C1 segment of cervical spinal cord (tissue), 14 donors: ENCODE measurements at places on chromosomes 16 and 17.

GRCh38 chr17:81722184-81723120, 10.4 kb downstream of the SLC25A10 start:
- DNase-seq, result no peak

DNA sequence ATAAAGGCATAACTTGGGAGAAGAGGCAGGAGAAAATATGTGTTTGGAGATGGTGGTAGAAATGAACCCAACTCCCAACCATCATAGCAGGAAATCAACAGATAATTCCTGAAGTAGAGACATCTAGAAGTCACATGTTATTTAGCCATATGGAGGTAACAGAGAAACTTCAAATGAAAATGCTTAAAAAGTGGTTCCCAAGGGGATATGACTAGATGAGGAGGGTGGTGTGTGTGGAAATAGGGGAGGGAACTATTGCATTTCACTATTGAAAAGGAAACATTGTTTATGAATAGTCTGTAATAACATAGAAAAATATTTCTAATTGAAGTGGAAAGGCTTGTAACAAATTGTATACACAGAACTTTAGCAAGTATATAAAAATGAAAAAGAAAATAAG, 412.0 kb downstream of the SHISA9 start:
- no peak for DNase-seq

DNA sequence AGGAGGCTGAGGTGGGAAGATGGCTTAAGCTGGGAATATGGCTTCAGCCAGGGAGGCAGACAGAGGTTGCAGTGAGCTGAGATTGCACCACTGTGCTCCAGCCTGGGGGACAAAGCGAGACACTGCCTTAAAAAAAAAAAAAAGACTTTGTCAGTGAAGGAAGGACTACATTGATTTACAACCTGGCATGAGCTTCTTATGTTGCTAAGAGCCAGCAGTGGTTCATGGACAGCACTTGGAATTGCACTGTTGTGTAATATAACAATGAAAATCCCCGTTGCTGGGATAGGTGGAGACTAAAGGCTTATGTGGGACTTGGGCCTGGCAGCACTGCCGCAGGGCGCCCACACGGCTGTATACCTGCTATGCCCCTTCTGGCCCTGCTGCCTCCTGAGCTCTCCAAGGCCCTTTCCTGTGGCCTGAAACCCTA, 14.1 kb upstream of the SLC16A5 start:
- DNase-seq, result no peak

- no peak for DNase-seq
Measured at GRCh38 chr17:42835732-42836131, 2.5 kb downstream of the PSME3 start.

DNA sequence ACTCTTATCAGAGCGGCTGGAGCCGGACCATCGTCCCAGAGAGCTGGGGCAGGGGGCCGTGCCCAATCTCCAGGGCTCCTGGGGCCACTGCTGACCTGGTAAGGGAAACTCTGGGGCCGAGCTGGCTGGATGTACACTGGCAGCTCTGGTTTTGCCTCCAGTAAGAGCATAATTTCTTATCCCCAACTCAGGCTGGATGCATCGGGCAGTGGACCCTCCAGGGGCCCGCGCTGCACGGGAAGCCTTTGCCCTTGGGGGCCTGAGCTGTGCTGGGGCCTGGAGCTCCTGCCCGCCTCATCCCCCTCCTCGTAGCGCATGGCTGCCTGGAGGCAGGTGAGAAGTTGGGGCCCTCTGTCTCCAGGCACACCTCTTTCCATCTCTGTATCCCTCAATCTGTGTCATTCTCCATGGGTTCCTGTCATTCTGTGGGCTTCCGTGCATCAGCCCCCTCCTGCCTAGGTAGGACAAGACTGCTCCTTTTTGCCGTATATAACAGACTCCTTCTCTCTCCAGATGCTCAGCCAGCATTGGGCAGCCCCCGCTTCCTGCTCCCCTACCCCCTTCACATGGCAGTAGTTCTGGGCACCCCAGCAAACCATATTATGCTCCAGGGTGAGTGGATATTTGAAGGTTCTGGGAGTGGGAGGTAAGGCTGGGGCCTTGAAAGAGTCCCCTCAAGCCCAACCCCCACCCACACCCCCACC, 9.4 kb upstream of the TMEM88 start:
- DNase-seq, result no peak
